ENCODE measurements at places on chromosomes 12 and 14.

DNA sequence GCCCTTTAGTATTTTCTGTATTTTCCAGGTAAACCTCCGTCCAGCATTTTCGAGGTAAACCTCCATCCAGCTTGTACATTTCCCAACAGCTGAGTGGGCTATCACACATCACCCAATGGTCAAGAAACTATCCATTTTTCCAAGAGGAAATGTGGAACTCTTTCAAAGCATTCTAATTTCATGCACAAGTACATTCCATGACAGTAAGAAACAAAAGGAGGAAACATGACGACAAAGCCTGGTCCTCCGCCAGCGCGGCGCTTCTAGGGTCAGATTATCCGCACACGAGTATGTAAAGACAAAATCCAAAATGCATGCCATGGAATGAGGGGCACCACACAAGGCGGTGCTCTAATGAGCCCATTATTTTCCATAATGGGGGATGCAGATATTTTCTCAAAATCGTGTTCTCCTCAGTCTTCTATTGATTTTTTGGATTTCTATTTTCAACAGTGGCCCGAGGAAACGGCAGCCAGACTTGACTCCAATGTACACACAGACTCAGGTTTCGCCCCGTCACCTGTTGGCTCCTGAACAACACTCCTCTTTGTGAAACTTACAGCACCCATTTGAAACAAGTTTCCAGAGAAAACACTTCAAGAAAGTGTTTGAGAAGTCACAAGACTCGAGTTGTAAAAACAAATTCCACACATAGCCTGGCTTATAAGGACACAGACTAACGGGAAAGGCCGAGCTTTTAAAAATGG, 107.4 kb downstream of the PRICKLE1 start:
- no peak for DNase-seq

DNA sequence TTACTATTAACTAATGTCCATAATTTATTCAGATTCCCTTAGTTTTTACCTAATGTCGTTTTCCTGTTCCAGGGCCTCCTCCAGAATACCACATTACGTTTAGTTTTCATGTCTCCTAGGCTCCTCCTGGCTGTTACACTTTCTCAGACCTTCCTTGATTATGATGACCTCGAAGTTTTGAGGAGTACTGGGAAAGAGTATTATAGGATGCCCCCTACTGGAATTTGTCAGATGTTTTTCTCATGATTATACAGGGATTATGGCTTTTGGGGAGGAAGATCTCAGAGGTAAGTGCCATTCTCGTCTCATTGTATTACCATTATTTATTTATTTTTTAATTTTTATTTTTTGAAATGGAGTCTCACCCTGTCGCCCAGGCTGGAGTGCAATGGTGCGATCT, 17.7 kb upstream of the C1S start:
- DNase-seq: peak; percentile 33

- peak; percentile 20 for DNase-seq
Observed at GRCh38 chr12:73361864-73362230, 1089.7 kb downstream of the TRHDE start.

GRCh38 chr12:93050026-93050747, 121.1 kb upstream of the EEA1 start:
- peak; percentile 33 for DNase-seq

- no peak for DNase-seq
Observed at GRCh38 chr12:48977290-48978281, 536 bp upstream of the WNT1 start.

DNA sequence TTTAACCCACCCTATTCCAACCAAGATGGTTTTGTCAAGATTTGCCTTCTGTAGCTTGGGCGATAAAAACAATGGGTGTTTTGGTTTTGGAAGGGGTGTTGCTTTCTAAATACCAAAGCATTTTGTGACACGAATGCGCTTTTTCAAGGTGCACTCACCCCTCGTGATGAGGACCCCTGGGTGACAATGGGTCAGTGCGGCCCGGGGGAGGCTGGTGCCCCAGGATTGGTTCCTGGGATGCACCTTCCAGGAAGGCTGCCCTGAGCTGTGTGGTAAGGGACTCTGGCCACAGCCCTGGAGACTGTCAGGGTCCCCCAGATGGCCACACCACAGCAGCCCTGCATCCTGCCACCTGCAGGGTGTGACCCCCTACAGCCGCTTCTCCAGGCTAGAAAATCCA, 180.6 kb upstream of the MYL2 start:
- no peak for DNase-seq
